ENCODE measurements at places on chromosomes 13 and 19.

DNA sequence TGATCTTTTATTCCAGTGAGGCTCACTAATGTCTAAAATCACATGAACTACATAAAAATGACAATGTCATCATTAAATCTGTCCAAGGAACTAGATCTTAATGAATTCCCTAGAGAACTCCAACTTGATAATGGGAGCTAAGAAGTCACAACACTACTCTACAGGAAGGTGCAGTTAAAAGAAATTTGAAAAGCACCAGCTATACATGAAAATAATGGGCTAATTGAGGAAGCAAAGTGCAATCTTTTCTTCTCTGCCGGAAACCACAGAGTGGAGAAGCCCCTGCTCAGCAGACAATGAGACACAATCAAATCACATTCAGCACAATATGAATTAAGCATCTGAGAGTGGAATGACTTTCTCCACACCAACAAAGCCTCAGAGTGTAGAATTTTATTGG is 261.7 kb downstream of the LHFPL6 start:
- DNase-seq = no peak

DNA sequence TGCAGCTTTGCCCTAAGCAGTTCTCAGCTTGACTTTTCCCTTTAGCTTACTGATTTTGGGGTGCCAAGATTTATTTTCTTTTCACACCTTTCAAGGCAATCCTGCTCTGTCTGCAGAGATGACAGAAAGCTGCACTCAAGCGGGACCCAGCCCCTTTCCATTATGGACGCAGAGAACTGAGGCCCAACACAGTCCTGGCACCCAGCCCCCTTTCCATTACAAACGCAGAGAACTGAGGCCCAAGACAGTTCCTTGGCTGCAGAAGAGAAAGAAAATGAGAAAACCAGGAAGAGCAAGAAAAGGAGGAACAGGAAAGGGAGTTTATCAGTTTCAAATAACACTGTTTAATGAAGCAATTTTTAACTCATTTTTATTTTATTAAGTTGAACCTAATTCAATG is 36.8 kb upstream of the ATP11A start:
- DNase-seq = no peak

- no peak for DNase-seq
Measured at GRCh38 chr19:29485293-29485692, 40.5 kb upstream of the VSTM2B start.

- peak; percentile 70 for DNase-seq
Measured at GRCh38 chr13:40984668-40985366, 34.3 kb downstream of the ELF1 start.

DNA sequence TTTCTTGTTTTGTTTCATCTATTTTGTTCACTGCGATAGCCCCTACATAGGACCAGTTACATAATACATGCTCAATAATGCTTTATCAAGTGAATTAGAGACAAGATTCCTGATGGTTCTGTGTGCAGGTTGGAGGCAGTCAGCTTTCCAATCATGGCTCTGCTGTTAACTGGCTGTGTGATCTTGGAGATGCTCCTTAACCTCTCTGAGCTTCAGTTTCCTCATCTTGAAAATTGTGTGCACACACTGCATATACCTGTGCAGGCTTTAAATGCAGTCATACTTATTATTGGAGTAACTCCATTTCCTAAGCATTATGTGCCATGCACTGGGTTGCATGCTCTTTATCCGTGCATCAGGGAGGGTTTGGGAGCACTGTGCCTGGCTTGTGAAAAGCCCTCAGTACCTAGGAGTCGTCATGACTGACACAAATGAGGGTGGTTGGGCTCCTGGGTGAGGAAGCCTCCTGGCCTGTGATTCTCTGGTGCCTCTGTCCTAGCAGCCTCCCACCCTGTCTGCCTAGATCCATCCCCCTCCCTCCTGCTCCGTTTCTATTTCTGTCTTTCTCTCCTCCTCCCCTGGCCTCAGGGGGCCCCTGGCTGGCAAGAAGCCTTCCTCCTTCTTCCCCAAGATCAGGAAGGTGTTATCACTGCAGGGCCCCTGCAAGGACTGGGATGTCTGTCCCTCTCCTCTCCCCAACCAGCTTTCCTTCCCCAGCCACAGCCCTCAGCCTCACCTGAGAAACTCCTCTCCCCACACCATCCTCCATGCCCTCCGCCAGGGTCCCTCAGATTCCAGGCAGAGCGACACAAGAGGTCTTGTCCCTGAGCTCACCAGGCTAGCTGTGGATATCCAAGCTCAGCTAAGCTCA is 8.7 kb downstream of the IFNL1 start:
- DNase-seq = no peak

DNA sequence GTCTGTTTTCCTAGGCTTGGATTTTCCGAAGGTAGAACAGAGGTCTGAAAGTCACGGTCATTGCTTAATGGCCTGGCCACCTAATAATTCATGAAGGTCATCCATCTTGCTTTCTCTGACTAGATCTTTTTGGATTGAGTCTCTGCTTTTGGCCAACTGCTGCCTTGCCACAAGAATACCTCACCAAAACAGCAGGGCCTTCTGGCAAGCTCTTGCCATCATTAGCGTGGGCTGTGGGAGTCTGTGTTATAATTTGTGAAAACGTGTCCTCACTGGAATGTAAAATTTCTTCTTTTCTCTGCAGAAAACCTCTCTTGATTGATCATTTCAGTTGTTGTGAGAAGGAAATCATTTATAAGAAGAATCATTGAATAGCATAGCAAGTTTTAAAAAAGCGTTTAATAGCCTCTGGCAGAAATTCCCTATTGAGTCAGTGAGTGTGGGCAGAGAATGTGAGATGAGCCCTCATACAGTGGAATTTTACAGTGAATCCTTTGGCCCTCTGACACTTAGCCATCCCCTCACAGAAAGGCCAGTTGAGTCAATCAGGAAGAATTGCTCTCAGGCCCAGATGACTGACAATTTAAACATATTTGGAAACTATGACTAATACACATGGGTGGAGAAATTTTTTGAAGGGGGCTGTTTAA is 43.2 kb upstream of the ERICH6B start:
- DNase-seq = no peak

DNA sequence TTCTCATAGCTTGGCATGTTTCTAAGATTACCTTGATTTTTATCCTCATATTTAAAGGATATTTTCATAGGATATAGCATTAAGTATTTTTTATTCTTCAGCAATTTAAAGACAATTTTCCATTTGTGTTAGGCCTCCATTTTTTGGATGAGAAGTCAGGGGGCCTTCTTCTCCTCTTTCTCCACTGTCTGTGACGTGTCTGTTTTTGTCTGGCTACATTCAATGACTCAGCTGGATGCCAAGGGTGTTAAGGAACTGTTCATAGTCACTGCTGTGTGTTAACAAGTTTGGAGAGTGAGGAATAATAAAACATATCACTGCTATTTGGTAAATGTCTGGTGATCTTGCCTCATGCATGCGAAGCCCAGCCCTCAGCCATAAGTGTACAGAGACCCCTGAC is 36.4 kb downstream of the ZNF582 start:
- no peak for DNase-seq

DNA sequence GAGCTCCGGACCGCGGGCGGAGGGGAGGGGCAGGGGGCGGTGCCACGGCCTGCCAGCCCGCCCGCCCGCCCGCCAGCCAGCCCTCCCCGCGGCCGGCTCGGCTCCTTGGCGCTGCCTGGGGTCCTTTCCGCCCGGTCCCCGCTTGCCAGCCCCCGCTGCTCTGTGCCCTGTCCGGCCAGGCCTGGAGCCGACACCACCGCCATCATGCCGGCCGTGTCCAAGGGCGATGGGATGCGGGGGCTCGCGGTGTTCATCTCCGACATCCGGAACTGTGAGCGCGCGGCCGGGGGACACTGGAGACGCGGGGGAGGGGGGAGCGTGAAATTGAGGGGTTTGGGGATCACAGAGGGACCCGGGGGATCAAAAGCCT is at the start of gene AP2A1:
Gene AP2A1, plus strand, starts transcription at position 72 of the 370 bp plus-strand sequence. Its CDS starts 133 bp downstream, at position 205.
- DNase-seq = no peak

DNA sequence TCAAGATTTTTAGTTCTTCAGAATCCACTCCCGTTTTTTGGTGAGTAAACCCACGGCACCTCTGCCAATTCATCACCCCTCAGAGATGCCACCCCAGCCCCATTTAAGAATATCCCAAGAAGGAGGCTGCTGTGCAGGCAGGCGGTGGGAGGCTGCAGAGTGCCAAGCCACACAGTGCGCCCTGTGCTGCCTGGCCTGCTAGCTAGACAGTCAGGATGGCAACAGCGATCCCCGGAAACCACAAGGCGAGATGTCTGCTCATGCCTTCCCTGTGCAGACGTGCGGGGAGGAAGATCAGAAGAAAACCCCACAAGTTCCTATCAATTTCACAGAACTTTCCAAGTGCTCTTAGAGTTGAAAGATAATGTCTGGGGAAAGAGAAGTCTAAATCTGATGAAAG is 64.8 kb upstream of the GPR183 start:
- no peak for DNase-seq

DNA sequence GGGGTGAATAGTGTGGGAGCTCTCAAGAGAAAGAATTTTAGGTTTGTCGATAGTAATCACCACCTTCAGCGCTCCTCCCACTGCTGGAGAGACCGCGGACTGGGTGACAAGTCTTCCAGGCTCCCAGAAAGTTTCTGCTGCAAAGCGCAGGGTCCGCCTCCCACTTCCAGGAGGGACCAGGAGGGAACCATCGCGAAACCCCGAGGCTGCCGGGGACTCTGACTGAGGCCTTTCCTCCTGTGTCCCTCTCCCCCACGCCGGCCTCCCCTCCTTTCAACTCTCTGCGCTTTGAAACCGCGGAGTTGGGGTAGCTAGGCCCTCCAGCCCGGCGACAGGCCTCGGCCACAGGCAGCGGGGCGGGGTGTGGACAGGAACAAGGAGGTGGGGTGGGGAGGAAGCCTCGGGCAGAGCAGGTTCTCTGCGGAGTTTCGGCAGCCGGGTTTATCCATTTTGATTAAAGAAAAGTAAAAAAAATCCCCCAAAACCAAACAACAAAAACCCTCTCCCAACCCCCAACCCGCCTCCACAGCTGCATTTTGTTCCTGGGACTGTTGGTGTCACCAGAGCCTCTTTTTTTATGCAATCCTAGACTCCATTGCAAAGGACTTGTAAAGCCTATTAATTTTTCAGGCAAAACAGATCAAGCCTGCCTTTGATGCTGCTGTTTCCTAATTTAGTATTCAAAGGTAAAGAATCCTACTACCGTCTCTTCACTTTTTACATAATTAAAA is 157.2 kb downstream of the TM9SF2 start:
- peak; percentile 75 for DNase-seq

DNA sequence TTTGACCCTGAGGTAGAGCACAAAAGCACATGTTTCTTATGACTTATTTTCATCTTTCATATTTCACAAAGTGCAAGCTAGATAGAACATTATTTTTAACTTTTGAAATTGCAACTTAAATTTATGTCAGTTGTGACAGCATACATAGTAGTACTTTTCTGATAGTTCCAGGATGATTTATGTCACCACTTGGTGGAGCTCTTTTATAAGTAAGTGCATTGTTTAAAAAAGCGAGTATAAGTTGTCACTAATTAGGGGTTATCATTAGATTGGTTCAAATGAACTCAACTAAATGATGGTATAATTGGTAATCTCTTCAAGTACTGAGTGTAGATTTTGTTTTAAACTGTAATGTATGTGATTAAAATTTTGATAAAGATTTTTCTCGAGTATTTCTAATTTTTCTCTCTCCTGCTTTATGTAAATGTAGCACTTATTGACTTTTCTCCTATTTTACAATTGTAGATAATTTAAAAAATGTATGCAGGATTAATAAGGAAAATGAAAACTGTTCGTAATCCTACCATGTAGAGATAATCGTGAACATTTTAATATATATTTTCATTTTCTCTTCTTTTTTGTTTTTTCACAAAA is 31.1 kb downstream of the RB1 start:
- DNase-seq = peak; percentile 51

DNA sequence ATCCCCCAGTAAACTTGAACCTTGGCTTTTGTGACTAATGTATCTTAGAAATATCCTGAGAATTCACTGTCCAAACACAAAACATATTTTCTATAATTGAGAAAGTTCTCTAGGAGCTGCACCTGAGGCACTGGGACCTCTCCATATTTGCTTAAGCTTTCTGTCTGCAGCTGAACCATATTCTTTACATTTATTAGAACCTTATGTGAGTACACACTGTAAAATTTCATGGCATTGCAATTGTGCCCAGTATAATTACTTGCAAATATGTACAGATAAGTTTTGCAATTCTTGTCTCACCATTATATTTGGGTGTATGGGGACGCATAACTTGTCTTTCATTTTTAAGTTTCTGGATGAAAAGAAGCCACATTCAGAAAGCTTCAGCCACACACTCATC is 280.7 kb upstream of the KLHL1 start:
- no peak for DNase-seq

DNA sequence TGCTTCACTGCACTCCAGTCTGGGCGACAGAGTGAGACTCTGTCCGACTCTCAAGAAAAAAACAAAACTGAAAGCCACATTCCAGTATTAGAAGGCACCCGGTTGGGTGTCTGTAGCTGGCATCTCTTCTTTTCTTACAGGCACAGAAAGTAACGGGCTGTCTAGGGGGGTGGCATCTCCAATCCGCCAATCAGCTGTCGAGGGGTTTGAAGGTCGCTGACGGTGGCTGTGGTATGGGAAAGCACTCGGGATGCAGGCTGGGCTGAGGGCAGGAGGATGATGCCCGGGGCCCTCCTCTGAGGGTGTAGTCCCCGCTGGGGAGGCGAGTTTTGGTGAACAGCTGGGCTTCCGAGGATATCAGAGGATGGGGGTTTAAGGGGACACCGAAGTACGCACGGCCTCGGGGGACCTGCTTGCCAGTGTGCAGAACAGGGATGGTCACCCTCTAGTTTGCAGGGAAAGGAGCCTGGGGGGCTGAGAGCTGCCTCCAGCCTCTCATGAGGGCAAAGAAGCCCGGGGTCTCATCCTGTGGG is 27.0 kb upstream of the ZBTB7A start:
- DNase-seq = no peak

Measured in common myeloid progenitor, CD34-positive (primary cell).